ENCODE measurements at places on chromosomes 2 and 18.

DNA sequence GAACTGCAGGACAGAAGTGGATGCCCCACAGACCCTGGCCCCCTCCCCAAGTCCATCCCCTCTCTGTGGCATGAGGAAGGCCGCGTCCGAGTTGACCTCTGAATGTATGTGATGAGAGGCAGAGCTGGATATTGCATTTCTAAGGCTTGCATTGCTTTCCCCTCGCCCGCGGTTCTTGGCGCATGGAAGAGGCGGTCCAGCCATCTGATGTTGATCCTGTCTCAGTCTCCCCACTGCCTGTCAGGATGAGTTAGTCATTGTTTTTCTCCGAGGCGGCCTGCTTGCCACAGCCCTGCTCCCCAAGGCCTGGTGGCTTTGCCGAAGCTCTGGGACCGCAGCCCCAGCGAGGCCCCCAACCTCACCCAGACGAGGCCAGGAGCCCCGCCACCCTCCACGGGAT is 88.6 kb downstream of the SMAD7 start:
- DNase-seq: no peak

DNA sequence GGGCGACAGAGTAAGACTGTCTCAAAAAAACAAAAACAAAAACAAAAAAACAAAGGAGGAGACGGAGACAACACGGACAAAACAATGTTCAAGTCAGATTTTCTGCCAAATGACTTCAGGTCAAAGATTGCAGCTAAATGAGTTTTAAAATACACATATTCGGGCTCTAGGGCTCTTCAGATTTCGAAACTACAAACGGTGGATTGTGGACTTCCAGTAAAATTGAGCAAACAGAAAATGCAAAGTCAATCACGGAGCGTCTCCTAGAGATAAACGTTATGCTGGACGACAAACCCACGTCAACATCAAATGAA is 558 bp downstream of the MRPS5 start:
- DNase-seq: no peak

DNA sequence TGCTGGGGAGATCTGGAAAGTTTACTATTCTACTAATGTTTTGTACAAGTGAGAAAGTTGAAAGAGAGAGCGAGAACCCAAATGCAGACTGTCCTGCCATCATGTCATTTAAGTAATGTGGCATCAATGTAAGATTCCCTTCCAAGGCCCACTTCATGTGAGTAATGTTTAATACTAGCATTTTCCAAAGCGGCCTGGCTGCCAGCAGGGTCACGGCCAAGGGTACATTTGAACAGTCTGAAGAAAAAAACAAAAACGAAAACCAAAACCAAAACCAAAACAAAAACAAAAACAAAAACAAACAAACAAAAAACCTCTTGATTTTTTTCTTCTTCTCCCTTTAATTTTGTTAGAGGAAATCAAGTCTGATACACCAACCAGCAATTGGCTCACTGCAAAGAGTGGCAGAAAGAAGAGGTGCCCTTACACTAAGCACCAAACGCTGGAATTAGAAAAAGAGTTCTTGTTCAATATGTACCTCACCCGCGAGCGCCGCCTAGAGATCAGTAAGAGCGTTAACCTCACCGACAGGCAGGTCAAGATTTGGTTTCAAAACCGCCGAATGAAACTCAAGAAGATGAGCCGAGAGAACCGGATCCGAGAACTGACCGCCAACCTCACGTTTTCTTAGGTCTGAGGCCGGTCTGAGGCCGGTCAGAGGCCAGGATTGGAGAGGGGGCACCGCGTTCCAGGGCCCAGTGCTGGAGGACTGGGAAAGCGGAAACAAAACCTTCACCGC is 2.2 kb downstream of the HOXD10 start:
- no peak for DNase-seq

DNA sequence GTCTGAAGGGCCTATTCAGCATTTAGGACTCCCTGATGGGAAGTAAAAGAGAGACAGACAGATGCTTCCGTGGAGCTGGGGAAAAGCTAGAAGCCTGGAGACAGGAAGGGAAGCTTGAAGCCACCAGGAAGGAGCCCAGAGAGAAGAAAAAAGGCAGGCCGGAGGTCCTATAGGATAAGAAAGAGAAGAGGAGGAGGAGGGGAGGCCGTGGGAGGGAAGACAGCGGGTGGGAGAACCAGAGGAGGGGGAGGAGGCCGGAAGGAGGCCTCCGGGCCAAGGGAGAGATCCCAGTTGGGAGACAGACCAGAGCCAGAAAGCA is 107.1 kb upstream of the PKDCC start:
- no peak for DNase-seq
